Retinal pigment epithelial cell (primary cell): ENCODE measurements at places on chromosomes 16 and 17.

DNA sequence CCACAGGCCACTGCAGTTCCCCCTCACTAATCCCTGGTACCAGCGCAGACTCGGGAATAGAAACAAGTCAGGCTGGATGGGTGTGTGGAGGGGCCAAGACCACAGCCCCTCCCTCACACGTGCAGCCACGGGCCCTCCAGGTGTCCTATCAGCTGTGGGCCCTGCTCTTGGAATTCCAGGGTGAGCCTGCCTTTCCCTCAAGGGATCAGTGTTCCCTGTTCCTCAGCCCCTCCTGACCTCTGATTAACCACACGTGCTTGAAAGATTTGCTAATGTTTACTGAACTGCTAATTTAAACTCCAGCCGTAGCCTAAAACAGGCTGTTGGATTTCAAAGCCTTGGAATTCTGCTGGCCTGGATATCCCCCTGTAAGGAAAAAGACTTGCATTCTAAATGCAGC is 146.4 kb downstream of the SOCS1 start:
- DNase-seq = no peak

- DNase-seq = no peak
Measured at GRCh38 chr16:79303959-79304387, 296.6 kb downstream of the MAF start.

DNA sequence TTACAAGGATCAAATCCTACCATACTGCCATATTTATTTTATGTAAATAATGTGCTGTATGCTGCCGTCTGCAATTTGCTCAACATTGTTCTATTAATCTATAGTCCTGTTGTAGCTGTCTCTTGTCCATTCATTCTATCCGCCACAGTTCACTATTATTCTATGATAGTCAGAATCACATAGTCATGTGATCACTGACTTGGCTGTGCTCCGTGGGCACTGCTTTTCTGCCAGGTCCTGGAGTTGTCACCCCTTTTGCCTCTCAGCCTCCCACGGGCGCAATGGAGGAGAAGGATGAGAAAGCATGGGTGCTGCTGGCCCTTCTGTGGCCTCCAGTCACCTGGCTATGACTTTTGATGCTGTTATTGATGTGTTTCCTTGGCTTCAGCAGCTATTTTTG is 37.3 kb upstream of the ANKFY1 start:
- DNase-seq = no peak

GRCh38 chr17:48051283-48051682 is 3.1 kb downstream of the NFE2L1 start:
- no peak for DNase-seq

DNA sequence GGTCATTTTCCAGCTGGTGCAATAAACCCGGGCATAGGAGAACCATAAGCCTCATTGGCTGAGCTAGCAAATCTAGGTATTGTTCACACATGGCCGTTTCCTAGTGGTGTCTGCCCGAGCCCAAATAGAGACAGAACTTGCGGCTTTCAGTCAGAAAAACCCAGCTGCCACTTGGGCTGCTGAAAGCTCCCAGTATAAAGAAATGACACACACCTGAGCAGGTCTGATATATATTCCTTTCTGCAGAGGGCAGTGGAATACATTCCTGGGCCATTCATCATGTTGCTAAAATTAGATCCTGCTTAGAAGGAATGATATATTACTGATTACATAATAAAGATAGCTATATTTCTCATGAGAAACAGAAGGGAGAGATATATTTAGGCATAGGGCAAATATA is 83.9 kb upstream of the IRX5 start:
- DNase-seq = no peak

- DNase-seq = no peak
Measured at GRCh38 chr16:48121276-48121675, 34.5 kb downstream of the ABCC12 start.

DNA sequence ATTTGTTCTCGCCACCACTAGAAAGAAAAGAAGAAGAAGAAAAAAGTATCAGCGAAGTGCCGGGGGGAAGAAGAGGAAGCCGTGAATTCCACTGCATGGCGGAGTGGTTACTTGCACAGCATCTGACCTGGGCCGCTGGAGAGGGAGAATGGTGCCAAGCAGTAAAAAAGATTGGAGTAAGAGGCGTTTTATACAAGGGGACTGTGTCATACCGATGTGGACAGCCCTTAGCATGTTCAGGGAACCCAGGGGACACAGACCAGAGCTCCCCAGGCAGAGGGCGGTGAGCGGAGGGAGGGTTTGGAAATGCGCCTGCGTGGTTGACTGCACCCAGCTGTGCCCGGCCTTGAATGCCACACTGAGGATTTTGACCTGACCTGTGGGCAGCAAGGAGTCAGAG is 52.8 kb downstream of the PLXDC1 start:
- no peak for DNase-seq

- no peak for DNase-seq
Measured at GRCh38 chr17:9444687-9445086, 130.9 kb downstream of the STX8 start.

GRCh38 chr17:82334204-82334621 is 647 bp upstream of the SECTM1 start:
- DNase-seq = no peak

GRCh38 chr17:29578626-29579485 is 10.4 kb downstream of the TP53I13 start:
- no peak for DNase-seq

DNA sequence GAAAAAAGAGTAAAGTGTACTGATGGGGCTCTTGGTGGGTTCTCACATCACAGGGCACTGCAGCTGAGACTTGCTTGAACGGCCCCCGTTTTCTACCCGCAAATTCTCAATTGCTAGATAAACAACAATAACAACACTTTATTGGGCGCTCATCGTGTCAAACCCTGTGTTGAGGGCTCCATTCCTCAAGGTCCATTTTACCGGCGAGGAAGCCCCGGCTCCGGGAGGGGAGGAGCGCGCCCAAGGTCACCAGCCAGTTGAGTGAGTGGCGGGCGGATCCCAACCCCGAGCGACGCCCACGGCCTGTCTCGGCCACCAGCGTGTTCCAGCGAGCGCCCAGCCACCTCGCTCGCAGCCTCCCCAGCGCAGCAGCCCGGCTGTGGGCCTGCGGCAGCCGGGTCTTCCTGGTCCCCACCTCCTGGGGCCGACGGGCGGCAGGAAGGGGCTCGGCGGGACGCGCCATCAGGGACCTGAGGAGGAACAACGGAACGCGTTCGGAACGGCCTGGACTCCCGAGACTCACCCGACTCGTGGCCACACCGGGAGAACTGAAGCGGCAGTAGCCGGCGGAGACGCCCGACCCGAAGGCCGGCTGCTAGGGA is 373 bp downstream of the CMC2 start:
- DNase-seq = no peak

GRCh38 chr16:67880584-67880983 is 4.1 kb upstream of the NRN1L start:
- no peak for DNase-seq

- no peak for DNase-seq
Measured at GRCh38 chr17:31743797-31744196, 115.2 kb downstream of the COPRS start.

- DNase-seq = no peak
Measured at GRCh38 chr16:30010844-30011713, at the start of gene DOC2A. Gene DOC2A, minus strand, starts transcription at chr16:30011027. Its CDS starts 805 bp downstream, at chr16:30010222.

GRCh38 chr16:12057266-12057665 is 80.7 kb downstream of the SNX29 start:
- DNase-seq = no peak

- no peak for DNase-seq
Measured at GRCh38 chr16:530111-530817, 2.8 kb downstream of the CAPN15 start.

GRCh38 chr16:87409153-87409552 is 17.0 kb downstream of the MAP1LC3B start:
- no peak for DNase-seq

- DNase-seq = no peak
Measured at GRCh38 chr17:5580367-5580766, 3.9 kb downstream of the NLRP1 start.

GRCh38 chr17:48618256-48618896 is 3.3 kb upstream of the HOXB8 start:
- peak; percentile 25 for DNase-seq

- no peak for DNase-seq
Measured at GRCh38 chr17:43940630-43941029, 1.6 kb downstream of the PPY start.

- no peak for DNase-seq
Measured at GRCh38 chr16:78306361-78306760, 206.9 kb downstream of the WWOX start.

DNA sequence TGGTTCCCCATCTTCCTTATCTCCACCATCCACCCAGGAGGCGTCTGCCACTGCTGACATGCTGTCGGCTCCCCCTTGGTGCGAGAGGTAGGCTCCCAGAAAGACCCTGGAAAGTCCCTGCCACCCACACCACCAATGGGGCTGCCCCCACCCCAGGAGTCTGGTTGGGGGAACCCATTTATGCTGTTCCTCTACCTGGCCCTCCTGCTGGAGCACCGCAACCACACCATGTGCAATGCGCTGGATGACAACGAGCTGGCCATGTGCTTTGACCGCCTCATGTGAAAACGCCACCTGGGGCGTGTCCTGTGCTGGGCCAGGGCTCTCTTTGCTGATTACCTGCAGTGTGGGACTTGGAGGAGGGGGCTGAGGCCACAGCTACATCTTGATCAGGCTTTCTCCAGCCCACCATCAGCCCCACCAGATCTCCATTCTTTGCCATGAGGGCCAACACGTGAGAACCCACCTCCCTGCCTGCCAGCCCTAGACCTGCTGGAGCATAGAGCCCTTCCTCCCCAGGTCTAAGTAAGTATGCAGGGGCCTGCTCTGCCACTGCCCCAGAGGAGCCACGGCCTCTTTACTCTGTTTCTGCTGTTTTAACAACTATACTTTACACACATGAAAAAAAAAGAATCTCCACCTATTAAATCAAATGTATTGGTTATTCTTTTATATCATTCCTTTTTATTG is 7.9 kb upstream of the ALDH3A1 start:
- no peak for DNase-seq

- no peak for DNase-seq
Measured at GRCh38 chr17:1379930-1380313, 20.1 kb downstream of the YWHAE start.
